GM23248 (cell line): ENCODE measurements at places on chromosomes 3 and 15. TPM values are rescaled to one million over a fixed set of nuclear protein-coding genes. Genes with fewer than 3 reads are reported as not detected.

IL17RE gene
- 0.51 and 5.5 TPM in 2 replicates for total RNA-seq

GPR27 gene
- total RNA-seq: not detected in 2 replicates

- no peak for DNase-seq
- H3K4me3 ChIP-seq: no peak overlapping the region
- no peaks in the 10 kb centered on the region for H3K36me3 ChIP-seq
- peaks cover 34% of the 10 kb centered on the region for H3K4me1 ChIP-seq
Observed at GRCh38 chr3:57948781-57949242, 59.4 kb upstream of the FLNB start.

DNA sequence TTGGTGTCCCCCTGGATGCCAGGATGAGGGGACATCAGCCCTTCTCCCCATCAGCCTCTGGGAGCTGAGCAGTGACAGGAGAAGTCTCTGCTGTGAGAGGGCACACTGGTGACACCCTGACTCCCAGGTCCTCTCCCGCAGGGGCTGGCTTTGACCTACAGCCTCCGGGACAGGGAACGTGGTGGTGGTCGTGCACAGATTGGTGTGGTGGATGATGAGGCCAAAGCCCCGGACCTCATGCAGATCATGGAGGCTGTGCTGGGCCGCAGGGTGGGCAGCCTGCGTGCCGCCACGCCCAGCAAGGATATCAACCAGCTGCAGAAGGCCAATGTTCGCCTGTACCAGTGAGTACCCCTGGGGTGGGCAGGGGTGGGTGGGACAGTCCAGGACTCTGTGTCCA, 6.8 kb downstream of the VILL start:
- H3K36me3 ChIP-seq: no peaks in the 10 kb centered on the region
- no peak for DNase-seq
- H3K27ac ChIP-seq: no peak overlapping the region

DNA sequence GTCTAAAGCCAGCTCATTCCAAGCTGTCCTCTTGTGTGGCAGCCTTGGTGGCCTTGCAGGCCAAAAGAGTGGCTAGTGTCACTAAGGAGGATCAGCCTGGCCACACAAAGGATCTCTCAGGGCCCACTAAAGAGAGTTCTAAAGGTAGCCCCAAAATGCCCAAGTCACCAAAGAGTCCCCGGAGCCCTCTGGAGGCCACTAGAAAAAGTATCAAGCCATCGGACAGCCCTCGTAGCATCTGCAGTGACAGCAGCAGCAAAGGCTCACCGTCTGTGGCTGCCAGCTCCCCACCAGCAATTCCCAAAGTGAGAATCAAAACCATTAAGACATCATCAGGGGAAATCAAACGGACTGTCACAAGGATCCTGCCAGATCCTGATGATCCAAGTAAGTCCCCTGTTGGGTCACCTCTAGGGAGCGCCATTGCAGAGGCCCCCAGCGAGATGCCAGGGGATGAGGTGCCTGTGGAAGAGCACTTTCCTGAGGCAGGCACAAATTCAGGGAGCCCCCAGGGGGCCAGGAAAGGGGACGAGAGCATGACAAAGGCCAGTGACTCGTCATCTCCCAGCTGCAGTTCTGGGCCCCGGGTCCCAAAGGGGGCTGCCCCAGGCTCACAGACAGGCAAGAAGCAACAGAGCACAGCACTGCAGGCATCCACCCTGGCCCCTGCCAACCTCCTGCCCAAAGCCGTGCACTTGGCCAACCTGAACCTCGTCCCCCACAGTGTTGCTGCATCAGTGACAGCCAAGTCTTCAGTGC, 33.5 kb upstream of the ALPK3 start:
- no peak overlapping the region for H3K27ac ChIP-seq
- H3K4me3 ChIP-seq: no peak overlapping the region
- no peaks in the 10 kb centered on the region for H3K4me1 ChIP-seq
- H3K27me3 ChIP-seq: no peaks in the 10 kb centered on the region
- 0 out of 2 replicates have a peak, but pooled peaks cover 4% of the 10 kb centered on the region for H3K36me3 ChIP-seq
- DNase-seq: no peak
